ENCODE measurements at places on chromosomes 11 and 22.

GRCh38 chr11:71098776-71099175 is 153.6 kb downstream of the SHANK2 start:
- no peak for DNase-seq

- no peak for DNase-seq
These were observed 19.8 kb downstream of the PTDSS2 start for GRCh38 chr11:469684-470560.

DNA sequence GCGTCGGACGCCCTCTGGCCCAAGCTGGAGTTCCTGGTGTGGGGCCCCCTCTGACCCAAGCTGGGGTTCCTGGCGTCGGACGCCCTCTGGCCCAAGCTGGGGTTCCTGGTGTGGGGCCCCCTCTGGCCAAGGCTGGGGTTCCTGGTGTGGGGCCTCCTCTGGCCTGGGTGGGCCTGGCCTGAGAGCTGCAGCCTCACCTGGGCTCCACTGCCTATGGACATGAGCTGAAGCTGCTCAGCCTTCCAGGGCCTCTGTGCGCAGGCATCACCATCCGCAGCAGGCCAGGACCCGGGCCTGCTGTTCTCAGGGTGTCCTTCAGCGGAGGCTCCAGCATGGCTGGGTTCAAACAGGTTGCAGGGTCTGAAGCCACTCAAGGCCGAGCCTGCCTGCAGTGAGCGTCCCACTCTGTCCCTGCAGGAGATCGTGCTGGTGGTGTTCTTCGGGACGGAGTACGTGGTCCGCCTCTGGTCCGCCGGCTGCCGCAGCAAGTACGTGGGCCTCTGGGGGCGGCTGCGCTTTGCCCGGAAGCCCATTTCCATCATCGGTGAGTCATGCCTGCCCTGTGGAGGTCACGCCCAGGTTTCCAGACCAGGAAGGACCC is 125.5 kb downstream of the KCNQ1 start:
- DNase-seq, result no peak

DNA sequence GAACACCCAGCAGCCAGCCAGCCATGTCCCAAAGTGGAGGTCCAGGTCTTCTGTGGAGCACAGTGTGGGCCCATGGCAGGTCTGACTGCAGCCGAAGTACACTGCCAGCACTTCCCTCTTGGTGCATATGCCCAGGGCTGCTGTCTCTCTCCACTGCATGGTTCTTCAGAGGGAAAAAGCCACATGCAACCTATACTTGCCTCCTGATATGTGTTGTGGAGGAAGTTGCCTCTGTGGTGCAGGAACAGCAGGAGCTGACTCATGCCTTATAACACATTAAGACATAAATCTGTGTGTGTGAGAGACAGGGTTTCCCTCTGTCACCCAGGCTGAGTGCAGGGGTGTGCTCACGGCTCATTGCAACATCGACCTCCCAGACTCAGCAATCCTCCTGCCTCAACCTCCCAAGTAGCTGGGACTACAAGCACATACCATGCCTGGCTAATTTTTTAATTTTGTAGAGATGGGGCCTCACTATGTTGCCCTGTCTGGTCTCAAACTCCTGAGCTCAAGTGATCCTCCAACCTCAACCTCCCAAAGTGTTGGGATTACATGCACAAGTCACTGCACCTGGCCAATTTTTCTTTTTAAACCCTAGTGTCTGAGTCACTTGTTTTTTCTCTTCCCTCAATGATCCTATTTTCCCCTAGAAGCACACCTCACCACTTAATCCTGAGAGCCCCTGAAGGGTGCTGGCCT is 98.8 kb downstream of the MPPED2 start:
- DNase-seq, result no peak

DNA sequence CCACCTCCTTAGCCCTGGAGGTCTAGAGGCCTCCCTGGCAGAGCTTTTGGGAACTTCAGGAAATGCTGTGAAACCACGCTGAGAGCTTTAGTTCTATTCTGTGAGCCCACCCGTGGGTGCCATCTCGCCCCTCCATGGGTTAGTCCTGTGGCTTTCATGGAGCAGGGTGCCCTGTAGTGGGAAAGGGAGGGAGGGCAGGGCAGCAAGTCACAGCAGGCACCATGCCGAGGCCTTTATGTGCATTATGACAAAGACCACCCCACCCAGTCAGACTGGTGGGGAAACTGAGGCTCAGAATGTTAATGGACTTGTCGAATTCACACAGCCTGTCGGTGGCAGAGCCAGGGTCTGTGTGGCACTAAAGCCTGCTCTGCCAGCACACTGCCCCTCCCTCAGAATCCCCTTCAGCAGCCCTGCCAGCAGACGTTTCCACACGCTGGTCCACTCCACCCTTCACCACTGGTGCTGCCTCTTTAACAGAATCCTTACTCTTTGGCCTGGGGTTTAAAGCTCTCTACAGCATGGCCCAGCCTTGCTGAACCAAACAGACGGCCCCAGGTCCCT is 13.4 kb downstream of the TMPRSS13 start:
- no peak for DNase-seq

- no peak for DNase-seq
These were observed 2.3 kb downstream of the IGF2 start for GRCh38 chr11:2136952-2137201.

- DNase-seq, result no peak
These were observed 316.2 kb downstream of the SOX6 start for GRCh38 chr11:16040151-16040550.

- no peak for DNase-seq
These were observed 50.5 kb downstream of the BTG4 start for GRCh38 chr11:111461460-111462235.

DNA sequence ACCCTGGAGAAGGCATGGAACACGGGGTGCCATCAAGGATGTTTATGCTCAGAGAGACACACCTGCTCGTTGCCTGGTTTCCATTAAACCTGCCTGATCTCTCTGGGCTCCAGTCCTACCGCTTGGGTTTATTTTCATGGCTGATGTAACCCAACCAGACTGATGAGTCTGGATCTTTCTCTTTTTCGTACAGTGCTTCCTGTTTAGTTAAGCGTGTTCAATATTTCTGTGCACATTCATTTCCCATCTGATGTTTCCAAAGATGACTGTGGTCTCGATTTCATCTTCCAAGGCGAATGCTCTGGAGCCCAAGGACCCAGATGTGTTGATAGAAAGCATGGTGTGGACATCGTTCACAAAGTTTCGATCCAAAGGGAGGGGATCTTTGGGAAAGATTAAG is 84.3 kb downstream of the SNX19 start:
- DNase-seq, result no peak

DNA sequence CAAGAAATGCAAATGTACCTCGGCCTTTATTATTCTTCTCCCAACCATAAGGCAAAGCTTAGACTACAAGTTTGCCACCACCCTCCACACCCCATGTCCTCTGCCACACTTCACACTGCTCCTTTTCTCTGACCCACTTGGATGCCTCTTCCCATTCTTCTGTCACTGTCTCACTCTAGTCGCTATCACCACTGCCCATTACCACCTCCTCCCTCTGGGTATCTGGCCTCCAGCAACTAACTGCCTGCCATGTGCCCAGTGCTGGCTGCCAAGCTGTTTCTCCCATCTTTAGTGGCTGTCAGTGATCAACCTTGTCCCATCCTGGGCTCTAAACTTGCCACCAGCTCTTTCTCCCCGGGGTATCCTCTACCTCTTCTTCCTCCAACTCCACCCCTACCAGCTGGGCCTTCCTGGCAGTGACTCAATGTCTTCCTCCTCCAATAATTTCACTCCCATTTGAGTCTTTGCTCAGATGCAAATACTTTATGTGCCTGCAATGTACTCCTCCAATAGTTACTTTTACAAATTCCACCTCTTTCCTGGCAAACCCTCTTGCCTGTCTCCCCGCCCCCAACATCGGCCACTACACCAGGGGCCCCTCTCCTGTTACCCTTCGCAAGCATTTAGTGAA is 20.1 kb upstream of the KDM2A start:
- no peak for DNase-seq

All from activated CD8-positive, alpha-beta memory T cell treated with anti-CD3 and anti-CD28 coated beads for 1 hour (primary cell).